ENCODE measurements at places on chromosomes 3 and 15.

DNA sequence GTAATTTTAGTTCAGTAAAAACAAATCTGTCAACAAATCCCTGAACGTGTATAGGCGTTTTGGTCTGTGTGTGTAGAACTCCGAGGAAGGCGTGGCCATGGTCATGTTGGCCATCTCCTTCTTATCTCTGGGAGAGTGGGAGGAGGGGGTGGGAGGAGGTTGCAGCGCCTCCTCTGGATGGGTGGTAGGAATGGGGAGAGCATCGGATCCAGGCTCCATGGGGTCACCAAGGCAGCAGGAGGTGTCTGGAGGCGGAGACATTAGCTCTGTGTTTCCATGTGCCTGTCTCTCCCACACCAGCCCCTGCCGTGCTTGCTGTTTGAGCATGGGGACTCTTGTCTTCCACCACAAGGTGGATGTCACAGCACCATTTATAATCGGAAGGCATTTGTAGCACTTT, 34.5 kb upstream of the TRPM1 start:
- no peak for DNase-seq

GRCh38 chr15:92603743-92604470, 51.7 kb downstream of the FAM174B start:
- DNase-seq, result no peak

- DNase-seq, result no peak
These were observed 32.6 kb downstream of the TOPBP1 start for GRCh38 chr3:133629146-133629545.

DNA sequence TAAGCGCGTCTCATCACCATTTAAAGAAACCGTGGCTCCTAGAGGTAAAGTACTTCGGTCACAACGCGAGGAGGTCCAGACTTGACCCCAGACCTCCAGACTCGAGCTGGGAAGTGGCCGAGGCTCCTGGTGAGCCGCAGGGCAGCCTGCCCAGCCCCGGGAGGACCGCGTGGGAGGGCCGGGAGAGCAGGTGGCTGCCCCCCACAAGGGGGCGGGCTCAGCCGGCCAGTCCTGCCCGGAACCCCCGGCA, at the start of gene SLC27A2:
Gene SLC27A2, plus strand, starts transcription at position 228 of the 250 bp plus-strand sequence. CDS start 232 bp downstream, outside the sequence.
- DNase-seq, result no peak

DNA sequence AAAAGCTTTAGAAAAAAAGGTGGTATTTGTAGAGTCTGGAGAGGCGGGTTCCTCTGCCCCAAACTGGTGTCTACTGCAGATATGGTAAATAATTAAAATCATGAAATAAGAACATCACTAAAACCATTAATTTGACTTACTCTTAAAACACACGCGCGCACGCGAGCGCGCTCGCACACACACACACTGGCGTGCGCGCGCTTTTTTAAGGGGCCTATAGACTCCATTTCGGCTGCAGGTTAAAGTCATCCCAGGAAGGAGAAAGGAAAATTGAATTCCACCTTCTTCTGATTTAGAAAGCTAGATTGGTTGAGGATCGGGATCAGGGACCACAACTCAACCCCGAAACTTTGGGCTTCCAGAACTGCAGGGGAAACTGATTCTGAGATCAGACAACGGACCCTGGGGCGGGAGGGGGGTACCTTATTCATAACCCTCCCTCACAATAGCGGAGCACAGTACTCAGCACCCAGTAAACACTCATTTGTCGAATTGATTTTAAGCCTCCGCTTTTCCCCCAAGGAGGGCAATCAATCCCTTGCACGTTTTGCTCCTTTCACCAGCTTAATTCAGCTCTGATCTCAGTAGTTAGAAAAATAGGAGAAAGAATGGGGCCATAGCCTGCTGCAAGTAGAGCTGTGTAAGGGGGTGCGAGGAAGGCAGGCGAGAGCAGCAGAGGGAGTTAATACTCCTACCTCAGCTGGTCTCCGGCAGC, 509 bp upstream of the LRRC3B start:
- DNase-seq, result no peak

DNA sequence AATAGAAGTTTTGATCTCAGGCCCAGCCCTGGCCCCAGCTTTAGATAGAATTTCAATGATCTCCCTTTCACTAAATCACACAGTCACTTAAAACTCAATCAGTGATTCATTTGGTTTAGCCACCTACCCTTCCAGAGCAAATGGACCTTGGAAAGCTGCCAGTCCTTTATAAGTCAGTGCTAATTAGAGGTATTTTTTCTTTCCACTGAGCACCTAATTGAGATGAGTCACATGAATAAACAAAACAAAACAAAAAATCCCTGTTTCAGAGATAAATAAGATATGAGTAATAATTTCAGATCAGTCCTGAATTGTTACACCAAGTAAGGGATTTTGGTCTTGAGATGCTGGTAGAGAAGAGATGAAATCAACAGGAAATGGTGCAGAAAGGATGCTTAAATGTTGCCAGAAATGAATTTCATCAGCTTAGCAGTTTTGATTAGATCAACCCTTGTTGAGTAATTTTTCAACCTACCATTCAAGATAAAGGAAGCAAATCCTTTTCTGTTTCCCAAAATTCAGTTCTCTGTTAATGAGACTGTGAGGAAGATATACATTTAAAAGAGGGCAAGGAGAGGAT, 352.0 kb upstream of the COL8A1 start:
- DNase-seq, result no peak

DNA sequence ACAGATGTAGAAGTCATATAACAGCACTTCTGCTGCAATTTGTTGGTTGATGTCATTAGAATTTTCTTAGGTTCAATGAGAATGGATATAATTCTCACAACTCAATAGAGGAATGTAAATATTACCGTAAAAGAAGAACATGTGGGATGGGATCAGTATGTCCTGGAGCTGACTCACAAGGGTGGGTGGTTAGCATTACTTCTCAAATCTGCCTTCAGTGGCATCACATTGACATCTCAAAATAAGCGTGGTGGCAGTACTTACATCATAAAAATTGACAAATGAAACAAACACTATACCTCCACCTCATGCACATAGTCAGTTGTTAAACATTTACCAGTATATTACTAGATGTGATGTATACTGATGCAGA, 1068.0 kb upstream of the CADM2 start:
- no peak for DNase-seq

DNA sequence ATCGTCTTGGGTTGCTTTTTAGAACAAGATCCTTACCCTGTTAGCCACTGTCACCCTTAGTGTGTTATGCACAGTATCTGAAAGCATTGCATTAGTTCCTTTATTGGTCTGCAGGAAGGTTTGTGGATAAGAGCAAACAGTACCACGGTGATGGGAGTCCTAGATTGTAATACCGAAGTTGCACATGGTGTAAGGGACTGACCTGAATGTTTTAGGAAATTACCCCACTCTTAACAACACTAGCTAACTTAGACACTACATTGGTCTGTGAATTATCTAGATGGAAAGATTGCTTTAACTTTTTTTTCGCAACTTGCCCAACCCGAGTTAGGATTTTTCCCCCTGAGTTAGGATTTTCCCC, 1.3 kb downstream of the STT3B start:
- DNase-seq, result no peak

DNA sequence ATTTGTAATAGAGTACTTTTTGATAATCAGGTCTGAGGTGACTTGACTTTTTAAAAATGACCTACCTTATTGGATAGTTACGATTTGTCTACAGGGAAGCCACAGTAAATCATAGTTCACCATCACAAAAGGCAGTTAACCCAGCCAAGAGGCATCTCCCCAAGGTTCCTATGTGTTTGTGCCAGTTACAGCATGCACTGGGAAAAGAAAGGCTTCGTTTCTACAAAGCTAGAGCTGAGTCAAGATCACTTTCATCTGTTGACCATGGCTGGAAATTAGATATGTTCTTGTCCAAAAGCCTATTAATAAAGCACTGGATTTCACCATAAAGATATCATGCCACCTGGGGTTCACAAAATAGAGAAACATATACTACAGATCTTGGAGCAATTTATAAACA, 139.9 kb downstream of the GREM1 start:
- no peak for DNase-seq

DNA sequence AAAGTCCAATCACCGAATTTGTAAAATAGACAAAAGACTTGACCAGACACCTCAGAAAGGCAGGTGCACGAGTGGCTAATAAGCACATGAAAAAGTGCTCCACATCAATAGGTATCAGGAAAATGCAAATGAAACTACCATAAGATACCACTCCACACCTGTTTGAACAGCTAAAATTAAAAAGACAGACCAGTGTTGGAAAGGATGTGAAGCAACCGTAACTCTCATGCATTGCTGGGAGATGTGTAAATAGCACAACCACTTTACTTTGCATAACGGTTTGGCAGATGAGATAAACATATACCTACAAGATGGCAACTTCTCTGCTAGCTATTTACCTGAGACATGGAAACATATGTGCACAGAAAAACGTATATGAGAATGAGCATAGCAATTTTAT, 56.9 kb downstream of the CADPS start:
- no peak for DNase-seq
